M059J (cell line): ENCODE measurements at places on chromosomes 12 and 14.

DNA sequence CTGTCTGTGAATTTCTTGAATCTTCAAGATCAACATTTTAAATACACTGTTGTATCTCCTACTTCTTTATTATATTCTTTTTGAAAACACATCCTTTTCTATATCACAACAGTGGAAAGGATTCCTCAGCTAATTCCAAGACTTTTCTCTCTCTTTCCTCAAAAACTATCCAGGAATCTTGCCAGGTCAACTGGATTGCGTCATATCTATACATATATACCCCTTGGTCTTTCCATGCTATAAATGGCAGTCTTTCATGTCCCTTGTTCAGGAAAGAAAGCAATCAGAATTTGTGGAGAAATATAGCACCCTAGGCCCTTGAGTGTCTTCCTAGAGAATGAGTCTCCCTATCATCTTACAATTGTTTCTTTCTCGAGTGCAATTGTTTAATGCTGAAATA, 149.0 kb downstream of the KCNA5 start:
- DNase-seq: no peak

- DNase-seq: peak; percentile 25
Measured at GRCh38 chr12:75900226-75900625, 131.3 kb downstream of the PHLDA1 start.

DNA sequence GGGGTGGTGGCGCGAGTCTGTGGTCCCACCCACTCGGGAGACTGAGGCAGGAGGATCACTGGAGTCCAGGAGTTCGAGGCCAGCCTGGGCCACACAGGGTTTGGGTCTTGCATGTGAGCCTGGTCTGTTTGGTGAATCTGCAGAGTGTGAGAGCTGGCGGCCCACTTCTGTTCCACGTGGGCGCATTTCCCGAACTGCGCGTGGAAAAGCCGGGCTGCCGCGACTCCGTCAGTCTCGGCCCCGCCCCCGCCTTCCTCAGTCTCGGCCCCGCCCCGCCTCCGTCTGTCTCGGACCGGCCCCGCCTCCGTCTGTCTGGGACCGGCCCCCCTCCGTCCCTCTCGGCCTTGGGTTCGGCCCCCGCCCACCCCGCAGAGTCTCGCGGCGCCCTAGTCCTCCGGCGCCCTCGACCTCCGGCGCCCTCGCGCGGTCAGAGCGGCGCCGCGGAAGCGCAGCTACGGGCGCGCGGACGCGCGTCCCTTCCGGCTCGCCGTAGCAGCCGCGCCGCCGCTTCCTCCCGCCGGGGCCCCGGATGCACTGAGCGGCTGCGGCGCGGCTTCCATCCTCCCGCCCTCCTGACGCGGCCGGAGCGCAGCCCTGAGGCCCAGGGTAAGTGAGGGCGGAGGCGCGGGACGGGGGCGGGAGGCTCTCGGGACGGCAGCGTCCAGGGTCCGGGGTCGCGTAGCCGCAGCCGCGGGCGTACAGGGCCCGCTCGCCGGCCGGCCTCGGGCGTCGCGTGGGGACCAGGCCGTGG, at the start of gene EP400:
Gene EP400, plus strand, starts transcription at position 512 of the 751 bp plus-strand sequence. CDS start 10,678 bp downstream, outside the sequence.
- peak; percentile 88 for DNase-seq

DNA sequence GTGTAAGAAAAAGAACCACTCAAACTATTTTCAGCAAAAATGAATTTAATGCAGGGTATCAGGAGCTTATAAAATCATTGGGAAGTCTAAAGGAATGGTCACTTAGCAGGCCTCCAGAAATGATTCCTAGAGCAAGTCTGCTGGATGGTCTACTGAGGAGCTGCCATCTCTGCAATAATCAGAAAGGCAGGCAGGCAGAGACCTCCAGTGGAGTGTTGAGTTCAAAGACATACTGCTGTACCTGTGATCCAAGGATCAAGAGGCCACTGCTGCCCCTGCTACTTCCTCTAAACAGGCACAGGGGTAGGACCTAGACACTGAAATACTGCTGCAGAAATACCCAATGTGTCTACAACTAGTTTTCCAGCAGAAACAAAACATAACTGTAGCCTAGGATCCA, 14.5 kb upstream of the KICS2 start:
- peak; percentile 30 for DNase-seq

GRCh38 chr12:22672951-22673350, 48.0 kb downstream of the ETNK1 start:
- DNase-seq: peak; percentile 71

- no peak for DNase-seq
Measured at GRCh38 chr12:31651893-31652521, 7.5 kb upstream of the ETFBKMT start.

DNA sequence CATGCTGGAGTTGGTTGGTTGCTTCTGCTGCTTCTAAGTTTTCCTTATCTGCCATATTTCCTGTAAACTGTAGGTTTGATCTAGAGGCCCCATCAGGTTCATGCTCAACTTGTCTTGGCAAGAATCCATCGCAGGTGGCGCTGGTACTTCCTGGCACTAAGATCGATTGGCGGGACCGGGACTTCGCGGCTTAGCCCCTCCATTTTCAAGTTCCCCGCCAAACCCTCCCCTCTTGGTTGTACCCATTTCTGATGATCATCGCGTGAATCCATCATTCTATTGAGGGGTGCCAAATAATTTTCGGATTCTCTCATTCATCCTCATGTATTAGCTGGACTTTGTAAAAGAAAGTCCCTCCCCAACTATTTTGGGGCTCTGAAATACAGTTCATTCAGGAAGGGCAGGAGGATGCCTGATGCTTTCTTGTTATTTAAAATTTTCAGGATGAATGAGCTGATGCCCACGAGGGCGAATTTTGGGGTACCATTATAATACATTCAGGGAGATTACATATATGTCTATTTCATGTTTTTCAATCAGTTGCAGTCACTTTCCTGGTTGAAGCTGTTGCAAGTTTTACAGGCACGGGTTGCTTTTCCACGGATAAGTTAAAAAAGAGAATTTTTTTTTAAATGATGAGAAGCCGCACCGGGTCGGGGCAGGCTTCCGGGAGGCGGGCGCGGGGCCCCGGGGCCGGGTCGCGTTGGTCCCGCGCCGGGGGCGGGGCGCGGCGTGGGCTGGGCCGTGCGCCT, 395 bp upstream of the BRI3BP start:
- peak; percentile 72 for DNase-seq

DNA sequence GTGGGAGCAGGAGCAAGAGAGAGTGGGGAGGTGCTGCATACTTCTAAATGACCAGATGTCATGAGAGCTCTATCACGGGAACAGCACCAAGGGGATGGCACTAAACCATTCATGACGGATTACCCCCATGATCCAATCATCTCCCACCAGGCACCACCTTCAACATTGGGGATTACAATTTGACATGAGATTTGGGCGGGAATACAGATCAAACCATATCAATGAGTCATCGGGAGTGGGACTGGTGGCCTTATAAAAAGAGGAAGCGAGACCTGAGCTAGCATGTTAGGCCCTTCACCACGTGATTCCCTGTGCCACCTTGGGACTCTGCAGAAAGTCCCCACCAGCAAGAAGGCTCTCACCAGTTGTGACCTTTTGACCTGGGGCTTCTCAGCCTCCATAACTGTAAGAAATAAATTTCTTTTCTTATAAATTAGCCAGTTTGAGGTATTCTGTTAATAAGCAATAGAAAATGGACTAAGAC, 28.7 kb downstream of the COX8C start:
- DNase-seq: no peak

GRCh38 chr14:77041881-77042545, 13.5 kb upstream of the IRF2BPL start:
- DNase-seq: peak; percentile 92

DNA sequence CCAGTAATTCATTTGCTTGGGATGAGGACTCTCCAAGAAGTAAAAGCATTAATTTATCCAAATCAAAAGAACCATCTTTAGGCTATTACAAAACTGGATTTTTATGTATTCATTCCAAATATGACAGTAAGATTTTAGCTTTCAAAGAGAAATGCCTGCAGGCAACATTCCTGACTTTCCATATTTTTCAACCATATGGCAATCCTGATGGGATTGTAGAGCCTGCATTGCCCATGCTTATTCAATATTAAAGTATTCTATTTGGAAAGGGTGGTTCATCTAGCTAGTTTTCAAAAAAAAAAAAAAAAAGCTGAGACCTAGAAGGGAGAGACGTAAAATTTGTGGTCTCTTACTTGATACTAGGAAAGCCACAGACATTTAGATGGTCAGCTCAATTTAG, 1253.7 kb downstream of the LRFN5 start:
- DNase-seq: no peak

DNA sequence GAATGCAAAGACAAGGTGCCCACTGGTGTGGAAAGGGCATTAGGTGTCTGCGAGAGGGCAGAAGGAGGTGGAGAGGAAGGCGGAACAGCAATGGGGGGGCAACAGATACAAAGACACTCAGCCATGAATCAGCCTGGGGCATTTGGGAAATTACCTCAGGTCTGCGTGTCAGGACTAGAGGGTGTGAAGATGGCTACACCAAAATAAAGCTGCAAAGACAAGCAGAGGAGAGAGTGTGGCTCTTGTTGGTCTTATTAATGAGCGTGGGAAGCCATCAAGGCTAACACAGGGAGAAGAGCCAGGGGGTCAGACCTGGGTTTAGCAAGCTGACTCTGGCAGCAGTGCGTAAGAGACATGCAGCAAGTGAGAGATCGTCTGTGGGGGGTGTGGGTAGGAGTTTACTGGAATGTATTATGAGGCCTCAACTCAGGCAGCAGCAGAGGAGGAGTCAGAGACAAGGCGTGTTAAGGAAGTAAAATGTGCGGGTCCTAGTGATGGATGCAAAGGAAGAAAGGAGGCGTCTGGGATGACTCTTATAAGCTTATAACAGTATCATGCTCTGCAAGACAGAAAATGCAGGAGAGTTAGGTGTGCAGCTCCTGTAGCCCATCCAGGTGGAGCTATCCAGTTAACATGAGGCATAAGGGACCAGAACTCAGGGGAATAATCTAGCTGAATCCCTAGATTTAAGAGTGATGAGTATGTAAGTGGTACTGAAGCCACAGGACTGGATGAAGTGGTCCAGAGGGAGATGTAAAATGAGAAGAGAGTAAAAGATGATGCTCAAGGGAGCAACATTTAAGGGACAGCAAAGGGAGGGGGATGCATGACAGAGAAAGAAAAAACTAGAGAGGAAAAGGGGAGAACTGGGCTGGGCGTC, 50.4 kb downstream of the KCNK10 start:
- DNase-seq: no peak

DNA sequence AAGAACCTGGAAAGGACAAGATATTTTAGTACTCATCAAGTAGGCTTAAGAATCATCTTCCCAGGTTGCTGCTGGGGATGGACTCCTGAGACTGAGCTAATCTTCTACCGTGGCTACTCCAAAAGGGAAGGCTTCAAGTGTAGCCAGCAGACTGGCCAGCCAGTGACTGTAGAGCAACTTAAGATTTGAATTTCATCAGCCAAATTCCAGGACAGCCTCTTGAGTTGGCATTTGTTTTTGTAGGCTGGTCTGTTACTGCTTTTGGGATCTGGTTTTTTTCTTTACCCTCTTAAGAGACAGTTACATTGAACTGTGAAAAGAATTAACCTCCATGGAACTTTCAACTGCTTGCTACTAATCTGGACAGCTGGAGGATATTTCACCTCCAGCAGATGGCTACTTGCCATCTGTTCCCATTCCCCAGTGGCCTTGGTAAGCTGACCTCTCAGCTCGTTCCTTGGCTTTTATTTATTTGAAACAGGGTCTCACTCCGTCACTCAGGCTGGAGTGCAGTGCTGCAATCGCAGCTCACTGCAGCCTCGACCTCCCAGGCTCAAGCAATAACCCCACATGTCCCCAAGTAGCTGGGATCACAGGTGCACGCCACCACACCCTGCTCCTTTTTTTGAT, 20.7 kb downstream of the VTI1B start:
- DNase-seq: no peak

- DNase-seq: no peak
Measured at GRCh38 chr12:104618691-104619090, 161.9 kb downstream of the CHST11 start.

DNA sequence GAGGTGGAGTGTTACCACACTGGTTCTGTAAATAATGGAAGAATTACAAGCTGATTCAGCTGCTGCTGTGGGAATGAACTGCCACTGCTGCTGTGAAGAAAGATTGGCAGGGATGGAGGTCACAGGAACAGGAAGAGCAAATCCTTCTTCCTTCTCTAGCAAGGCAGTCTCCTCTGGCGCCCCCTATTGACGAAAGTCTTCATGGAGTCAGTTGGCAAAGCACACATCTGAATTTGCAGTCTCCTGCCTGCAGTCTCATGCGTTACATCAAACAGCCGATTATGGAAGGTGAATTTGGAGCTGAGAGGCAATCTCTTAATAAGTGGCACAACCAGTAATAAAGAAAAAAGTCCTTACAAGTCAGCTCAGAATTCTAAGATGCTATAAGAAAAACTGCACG, 106.0 kb upstream of the TMTC1 start:
- DNase-seq: peak; percentile 33

- DNase-seq: no peak
Measured at GRCh38 chr12:124484526-124484953, 82.9 kb downstream of the NCOR2 start.

- no peak for DNase-seq
Measured at GRCh38 chr12:43097471-43097870, 454.5 kb downstream of the ADAMTS20 start.

- peak; percentile 58 for DNase-seq
Measured at GRCh38 chr12:124273630-124274029, 21.3 kb upstream of the RFLNA start.

DNA sequence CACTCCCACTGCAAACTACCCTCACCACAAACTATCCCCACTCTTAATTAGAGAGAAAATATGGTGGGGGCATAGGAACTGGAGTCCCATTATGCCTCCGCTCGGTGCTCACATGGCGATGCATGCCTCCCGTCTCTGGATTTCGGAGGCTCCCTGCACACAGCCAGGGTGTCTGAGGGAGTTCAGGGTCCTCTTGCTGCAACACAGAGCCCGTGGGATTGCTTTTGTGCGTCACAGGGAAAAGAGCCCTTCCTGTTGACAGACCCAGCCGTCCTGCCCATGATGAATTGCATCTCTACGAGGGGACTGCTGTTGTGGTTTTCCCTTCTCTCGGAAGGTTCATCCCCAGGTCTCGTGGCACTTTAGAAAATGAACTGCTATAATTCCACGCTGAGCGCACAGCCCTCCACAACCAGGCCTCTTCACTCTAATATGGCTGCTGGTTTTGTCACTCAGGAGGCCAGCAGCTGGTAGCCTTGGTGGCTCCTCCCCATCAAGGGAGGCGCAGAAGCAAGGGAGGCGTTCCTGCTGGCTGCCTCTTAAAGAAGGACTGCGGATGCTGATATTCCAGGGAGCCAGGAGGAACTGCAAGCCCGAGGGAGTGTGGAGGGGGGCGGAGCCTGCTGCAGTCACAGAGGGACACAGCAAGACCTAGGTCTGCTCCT, 158.0 kb downstream of the KCNA5 start:
- DNase-seq: peak; percentile 62

DNA sequence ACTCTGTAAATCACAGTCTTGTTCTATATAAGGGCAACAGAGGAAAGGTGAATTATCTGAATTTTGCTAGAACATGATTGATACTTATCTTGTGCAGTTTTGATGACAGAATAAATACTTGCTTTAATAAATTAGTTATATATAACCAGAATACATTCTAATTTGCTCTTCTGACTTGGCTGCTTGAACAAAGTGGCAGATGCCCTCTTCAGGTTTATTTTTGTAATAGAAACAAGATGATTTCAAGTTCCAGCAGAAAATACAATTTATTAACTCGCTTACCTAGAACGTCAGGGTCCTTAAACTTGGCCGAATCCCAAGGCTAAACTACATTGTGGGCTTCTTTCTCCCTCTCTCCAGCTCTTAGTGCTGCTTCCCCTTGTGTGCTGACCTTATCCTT, 57.6 kb upstream of the SSTR1 start:
- DNase-seq: no peak
